Stimulated activated CD8-positive, alpha-beta memory T cell treated with anti-CD3 and anti-CD28 coated beads, Interleukin-7, amount 100 ng/mL, for 4 hours (primary cell): ENCODE measurements at places on chromosomes 6 and 20.

DNA sequence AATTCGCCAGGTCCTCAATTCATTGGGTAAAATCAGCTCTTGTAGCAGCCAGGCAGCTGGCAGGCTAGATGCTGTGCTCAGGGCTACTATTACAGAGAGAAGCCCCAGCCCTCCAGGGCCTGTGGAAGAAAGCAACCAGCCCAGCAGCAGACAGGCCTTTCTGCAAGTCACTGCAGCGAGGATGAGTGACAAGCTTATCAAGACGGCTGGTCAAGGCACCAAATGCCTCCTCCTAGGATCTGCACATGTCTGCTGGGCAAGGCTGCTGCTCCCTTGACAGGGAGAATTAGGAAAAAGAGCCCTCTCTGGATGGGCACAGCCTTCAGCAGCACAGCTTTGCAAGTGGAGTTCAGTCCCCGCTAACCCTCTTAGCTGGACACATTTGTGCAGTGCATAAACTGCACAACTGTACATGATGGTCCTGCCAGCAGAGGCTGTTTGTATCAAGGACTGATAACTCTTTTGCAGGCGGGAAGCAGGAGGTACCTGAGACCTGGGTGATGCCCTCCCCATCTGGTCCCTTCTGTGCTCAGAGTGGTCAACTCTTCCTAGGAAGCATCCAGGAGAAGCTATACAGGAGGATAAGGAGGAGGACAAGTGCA lies 89.9 kb downstream of the CDC5L start:
- no peak for DNase-seq

- no peak for DNase-seq
Observed at GRCh38 chr20:63527184-63527583, 6.6 kb downstream of the PPDPF start.

- DNase-seq, result no peak
Observed at GRCh38 chr6:170008294-170008785, 256.9 kb downstream of the ERMARD start.

DNA sequence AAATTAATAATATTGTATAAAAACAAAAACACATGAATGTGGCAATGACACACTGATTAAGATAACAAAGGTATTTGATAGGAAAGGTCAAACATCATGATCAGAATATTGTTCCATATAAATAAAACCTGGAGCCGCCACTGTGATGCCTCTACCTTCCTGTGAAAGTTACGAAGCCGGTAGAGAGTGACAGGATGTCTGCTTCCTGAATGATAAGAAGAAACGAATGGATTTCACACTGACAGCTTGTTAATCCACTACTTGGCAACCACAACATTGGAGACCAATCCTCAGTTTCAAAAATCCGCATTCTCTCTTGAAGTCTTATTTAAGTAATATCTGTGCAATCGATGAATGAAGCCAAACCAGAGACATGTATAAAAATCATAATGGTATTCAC lies 315.1 kb downstream of the HDGFL1 start:
- DNase-seq, result no peak

DNA sequence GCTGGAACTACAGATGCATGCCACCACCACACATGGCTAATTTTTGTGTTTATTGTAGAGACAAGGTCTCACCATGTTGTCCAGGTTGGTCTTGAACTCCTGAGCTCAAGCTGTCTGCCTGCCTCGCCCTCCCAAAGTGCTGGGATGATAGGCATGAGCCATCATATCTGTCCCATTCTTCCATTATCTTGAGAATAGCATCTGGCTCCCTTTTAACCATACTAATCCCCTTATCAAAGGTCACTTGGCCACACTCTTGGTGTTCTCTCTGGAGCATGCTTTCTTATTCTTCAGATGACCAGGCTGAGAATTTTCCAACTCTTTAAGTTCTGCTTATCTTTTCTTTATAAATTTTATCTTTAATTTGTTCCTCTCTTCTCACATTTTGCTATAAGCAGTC lies 15.9 kb upstream of the TRERF1 start:
- no peak for DNase-seq

DNA sequence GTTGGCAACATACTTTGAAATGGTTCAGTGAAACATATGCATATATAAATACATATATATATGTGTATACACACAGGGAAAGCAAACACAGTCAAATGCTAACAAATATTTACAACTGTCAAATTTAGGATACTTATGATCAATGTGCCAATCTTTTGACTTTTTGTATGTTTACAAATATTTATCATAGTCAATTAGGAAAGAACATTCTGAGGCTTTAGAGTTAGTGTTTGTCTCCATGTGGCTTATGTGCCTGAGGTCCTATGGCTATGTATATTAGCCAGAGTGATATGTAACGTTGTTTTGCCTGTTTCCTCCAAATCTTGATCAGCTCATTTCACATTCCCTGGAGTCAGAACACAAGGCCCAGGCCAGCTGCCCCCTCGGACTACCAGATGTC lies 126.5 kb upstream of the MAN1A1 start:
- DNase-seq, result no peak

DNA sequence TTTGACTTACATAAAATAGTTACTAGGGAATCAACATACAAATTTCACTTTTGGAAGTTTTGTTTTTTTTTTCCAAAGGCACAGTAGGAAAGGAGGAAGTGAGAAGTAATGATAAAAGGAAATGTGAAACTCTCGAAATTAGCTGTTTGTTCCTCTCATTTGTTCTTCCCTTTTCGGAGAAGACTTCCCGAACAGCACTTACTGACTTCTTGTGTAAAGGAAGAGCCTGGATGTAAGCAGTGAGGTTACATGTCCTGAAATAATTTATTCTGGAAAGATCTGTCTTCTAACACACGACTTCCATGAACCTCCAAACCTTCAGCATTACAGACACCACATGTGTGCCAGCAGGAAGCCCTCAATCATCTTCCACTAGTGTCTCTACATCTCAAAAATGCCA lies 59.1 kb downstream of the KIF16B start:
- no peak for DNase-seq

GRCh38 chr6:90197854-90198496 lies 98.7 kb downstream of the BACH2 start:
- no peak for DNase-seq

DNA sequence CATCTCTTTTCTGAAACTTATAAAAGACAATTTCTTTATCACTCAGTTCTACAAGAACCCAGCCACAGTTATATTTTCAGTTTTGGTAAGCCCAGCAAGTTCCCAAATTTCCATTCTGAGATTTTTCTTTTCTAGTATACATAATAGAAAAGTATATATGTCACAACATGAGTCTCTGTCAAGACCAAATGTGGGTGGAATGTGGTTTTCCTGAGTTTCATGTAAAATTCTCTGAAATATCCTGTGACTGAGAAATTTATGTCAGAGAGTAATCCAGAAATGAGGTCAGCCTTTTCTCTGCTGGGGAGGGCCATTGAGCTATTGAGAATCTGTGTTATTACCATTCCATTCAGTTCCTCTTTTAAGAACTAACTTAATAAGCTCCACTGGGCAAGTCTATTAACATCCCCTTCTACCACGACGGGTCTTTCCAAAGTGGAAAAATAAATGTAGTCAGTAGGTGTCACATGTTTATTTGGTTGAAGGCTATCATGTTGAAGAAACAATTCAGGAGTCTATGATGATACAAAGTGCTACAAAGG lies 100.7 kb upstream of the HMGN3 start:
- DNase-seq, result no peak

DNA sequence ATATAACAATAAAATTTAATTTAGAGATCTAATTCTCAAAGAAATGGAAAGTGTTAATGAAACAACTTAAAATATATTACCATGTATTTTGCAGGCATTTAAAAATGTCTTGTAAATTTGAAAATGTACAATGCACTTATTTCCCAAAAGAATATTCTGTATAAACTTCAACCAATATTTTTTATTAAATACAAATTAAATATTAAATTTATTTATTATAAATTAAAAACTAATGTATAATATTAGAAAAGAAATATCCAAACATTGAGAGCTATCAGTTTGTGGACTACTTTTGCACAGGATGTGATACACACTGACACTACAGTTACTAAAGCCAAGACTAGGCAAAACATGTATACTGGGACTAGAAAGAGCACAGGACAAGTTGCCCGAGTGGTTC lies 707.0 kb upstream of the NRSN1 start:
- no peak for DNase-seq

DNA sequence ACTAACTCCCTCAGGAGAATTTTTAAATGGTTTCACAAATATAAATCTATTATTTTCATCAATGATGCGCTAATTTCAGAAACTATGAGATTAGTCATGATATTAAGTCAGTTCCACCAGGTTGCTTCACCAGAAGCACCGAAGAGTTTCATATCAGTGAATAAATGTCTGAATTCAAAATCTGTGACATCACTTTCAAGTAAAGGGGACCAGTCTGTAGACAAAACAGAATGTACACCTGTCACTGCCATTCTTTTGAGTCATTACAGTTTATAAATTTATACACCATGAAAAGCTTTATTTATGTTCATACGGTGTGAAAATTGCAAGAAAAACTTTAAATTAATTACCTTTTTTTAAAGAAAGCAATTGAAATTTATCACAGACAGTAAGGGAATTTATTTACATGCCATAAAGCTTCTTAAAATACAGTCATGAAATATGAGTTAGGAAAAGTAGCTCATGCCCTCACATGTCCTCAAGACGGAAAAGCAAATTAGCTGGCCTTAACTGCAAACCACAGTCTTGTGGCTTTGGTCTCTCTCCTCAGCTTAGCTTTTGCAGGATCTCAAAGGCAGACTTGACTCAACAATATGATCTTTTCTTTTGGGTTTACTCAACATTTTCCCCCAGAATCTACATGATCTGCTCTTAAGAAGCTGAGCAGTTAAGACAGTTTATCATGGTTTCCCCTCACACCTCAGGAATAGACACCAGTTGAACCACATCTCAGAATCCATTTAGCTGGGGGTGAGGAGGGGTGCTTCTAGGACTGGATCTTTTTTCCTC lies 177.7 kb upstream of the MCHR2 start:
- DNase-seq, result no peak

DNA sequence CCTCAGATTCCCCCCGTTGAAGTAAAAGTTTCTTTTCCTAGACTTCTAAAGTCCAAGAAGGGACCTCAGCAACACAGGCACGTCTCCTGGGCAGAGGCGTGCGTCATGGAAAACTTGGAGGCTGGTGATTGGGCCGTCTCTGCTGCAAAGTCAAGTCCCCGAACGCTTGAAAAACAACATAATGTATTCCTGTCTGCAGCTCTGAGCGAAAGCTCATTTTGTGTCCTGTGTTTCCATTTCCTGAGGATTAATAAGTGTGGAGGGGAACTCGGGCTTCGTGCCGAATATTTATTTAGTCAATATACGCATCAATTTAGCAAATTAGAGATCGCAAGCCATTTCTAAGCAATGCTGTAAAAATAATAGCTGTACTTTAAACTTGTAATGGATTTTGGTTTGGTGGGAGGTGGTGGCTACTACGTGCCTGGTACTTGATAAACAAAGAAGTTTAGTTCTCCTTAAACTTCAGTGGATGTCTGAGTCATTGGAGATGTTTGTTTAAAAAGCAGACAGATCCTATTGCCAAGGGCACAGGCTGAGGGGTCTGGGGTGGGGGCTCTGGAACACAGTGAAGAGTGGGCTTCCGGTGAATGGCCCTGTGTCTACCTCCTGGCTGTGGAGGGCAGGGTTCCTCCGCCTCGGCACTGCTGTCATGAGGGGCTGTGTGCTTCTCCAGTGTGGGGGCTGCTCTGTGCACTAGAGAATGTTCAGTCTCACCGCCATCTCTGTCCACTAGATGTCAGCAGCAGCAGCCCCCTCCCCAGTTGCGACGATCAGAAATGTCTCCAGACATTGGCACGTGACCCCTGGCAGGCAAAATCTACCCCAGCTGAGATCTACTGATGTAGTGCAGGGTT lies 21.8 kb downstream of the PCK1 start:
- DNase-seq, result no peak

- no peak for DNase-seq
Observed at GRCh38 chr6:102187186-102187585, 793.7 kb downstream of the GRIK2 start.

GRCh38 chr6:48986845-48987244 lies 476.2 kb downstream of the MMUT start:
- DNase-seq, result no peak

- DNase-seq, result no peak
Observed at GRCh38 chr6:34151321-34152041, 5.6 kb upstream of the GRM4 start.

- DNase-seq, result no peak
Observed at GRCh38 chr6:135592276-135592675, 94.7 kb upstream of the AHI1 start.

- no peak for DNase-seq
Observed at GRCh38 chr20:35602851-35603495, 12.7 kb upstream of the SPAG4 start.

DNA sequence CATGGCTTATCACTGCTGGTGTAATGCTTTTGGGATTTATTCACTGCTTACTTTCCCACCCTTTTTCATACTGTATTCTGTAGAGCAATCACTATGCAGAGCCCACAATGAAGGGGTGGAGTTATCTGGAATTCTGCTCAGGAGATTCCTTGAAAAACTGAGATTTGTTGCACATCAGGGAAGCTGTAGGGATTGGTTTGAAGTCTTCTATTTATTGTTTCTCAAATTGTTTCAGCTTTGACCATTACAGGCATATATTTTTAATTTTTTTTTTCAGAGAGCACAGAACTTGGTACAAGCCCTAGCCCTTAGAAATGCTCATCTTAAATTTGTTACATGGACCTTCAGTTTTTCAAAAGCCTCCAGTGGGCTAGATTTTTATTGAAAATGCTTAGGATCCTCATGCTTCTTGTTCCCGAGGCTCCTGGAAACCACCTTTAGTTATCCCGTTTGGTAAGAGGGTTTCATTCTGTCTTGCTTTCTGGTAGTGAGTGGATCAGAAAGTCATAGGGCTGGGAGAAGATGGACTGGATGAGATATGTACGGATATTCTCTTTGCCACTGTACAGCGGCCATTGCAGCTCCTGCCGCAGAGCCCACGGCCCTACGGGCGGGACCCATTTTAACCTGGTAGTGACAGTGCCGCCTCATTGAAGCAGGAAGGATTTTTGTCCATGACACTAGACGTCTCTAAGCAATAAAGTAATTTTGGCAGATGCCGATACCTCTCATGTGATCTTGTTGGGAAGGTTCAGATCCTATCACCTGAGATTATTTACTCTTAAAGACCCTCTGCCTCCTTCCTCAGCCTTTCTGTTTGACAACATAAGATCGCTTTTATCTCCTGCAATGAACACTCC lies 45.3 kb upstream of the ZNF184 start:
- no peak for DNase-seq

GRCh38 chr6:14547284-14547998 lies 429.9 kb downstream of the CD83 start:
- no peak for DNase-seq

DNA sequence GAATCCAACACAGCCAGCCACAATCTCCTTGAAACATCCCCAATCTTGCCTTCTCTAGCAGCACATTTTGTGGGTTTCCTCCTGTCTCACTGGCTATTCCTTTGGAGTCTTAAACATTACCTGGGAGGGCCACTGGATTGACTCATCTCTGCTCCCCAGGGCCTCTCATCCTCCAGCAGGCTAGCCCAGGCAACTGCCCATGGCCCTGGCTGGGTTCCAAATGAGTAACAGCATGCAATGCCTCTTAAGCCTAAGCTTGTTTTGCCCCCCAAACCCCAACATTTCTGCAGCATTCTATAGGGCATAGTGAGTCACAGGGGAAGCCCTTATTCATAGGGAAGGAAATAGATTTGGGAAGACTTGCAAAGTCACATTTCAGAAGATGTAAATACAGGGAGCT lies 204.9 kb downstream of the FOXA2 start:
- no peak for DNase-seq

- DNase-seq, result no peak
Observed at GRCh38 chr6:89853068-89853467, 23.4 kb downstream of the CASP8AP2 start.
